ENCODE measurements at places on chromosomes 2 and 18.
A peak's percentile ranks its signal among the peaks of the same experiment; 100 is the strongest.

DNA sequence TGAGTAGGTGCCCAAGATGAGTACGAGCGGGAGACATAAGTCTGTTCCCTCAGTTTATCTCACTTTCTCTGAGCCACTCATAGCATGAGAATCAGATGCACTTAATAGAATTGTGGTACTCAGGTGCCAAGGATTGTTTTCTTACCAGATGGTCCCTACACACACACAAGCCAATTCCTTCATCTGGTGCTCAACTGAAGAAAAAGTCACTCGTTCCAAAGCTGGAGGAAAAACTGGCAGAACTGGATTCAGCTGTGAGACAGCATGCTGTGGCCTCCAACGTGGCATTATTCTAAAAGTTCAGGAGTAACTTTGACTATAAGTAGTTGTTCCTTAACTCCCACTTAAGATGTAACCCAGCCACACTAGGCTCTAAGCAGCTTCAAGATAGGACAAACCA is 33.4 kb upstream of the ABCA12 start:
- DNase-seq = no peak

DNA sequence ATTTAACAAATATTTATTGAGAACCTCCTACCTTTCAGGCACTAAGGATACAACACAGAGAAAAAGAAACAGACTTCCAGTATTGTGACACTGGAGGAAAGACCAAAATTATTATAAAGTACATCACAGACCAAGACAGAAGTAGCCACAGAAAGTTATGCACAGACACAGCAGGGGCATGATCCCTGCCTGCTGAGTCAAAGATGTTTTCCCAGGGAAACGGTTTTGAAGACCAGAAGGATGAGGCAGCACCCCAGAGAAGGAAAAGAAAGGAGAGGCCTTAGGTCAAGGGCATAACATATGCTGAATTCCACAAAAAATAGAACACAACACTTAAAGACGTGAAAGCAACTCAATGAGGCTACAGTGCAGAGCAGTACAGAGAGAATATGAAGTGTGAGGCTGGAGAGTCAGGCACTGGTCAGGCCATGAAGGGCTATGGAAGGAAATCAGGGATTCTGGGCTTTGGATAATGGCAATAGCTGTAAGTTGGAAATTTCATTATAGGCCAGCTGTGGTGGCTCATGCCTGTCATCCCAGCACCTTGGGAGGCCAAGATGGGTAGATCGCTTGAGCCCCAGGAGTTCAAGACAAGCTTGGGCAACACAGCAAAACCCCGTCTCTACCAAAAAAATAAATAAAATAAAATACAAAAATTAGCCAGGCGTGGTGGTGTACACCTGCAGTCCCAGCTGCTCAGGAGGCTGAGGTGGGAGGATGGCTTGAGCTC is 8.2 kb downstream of the ADAM17 start:
- no peak for DNase-seq

DNA sequence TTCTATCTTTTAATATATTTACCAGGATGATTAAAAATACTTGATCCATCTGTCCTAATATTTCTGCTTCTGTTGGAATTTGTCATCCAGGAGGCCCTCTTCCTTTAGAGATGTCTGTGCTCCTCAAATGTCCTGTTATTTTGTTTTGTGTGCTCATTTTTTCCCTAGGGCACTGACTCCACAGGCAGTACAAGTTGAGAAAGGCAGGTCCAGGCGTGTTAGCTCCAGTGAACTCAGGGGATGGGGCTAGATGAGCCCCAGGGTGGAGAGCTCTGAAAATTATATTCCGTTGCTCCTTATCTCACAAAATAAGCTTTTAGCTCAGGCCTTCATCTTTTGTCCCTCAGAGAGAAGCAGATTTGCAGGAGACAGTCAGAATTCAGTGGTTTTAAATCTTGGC is 105.7 kb downstream of the SLC4A3 start:
- DNase-seq = no peak

DNA sequence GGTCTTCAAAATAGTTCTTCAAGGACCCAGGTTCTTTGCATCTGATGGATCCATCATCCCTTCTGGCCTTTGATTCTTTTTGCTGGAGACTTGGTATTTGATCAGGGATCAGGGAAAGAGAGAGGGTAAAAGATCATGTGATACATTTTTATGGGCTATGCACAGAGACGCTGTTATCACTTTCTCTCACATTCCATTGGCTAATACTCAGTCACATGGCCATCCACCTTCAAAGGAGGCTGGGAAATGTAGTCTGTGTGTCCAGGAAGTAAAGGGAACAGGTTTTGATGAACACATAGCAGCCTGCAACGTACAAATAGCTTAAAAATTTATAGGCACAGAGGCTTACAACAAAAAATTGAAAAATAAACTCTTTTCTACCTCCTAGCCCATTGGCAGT is 629.6 kb upstream of the FANCL start:
- no peak for DNase-seq

DNA sequence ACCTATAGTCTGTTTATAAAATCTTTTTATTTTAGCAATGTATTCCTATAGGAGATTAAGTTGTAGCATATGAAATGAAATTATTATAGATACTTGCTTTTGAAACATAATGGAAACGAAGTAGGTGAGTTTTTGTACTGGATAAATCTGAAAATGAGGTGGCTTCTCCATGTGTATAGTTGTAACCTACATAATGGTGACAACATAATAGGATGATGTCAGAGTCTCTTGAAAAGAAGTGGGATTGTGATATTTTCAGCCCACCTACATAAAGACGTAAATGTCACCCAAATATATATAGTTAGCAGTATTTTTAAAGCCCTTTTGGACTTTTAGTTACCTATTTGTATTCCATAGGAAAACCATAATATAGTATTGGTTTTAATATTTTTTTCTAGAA is 34.8 kb downstream of the FAM171B start:
- DNase-seq = no peak

- peak; percentile 11 for DNase-seq
Measured at GRCh38 chr2:170073288-170073687, 104.7 kb upstream of the MYO3B start.

DNA sequence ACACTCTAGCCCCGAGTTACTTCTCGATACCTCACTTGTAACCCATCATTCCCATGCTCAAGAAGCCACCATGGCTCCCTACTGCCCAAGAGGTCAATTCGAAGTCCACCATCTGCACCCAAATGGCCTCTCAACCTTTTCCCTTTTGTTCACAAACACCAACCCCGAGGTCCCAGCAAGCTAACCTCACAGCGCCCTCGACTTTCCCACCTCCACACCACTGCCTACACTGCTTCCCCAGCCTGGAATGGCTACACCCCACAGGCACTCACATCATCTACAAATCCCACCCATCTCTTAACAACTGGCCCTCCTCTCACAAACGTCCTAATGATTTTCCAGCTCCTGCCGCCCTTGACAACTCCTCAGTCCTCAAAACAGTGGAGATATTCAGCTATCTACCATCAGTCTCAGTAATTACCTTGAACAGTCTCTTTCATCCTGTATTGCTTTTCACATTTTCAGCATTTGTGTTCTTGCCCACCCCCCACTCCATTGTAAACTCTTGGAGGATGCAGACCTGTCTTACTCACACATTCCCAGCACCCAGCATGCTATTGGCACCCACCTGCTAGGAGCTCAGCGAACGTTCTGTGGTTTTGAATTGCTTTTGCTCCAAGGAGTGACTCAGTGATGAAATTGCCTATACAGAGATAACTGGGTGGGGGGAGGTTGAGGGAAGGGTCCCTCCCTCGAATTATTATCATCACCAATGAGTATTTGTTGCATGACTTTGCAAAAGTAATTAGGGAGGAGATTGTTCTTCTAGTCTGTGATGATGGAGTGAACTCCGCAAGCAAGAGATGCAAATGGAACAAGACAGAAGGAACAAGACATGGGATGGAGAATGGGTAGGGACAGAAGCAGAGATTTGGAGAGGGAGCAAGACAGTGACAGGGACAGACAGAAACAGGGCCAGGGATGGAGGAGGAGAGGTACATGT is 106.8 kb downstream of the CYP26B1 start:
- DNase-seq = no peak

DNA sequence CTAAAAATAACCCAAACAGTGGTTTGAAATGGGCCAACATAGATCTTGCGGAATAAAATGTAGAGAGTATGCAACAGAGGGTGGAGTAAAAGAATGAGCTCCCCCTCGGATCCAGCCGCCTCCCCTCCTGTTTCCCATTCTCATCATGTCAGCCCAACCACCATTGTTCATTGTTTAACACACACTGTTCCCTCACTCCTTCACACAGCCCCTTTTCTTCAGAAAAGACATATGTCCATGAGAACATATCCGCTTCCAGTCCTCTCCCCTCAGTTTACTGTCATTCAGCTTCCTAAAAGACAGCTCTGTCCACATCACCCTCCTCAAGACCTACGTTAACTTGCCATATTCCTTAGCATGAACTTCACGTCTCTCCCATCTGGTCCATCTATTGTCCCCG is 62.9 kb upstream of the SERTAD2 start:
- DNase-seq = no peak

- DNase-seq = no peak
Measured at GRCh38 chr2:109707281-109708147, 86.6 kb upstream of the RGPD5 start.

- DNase-seq = no peak
Measured at GRCh38 chr2:48719480-48720177, 35.9 kb downstream of the LHCGR start.

- no peak for DNase-seq
Measured at GRCh38 chr2:40219141-40219540, 232.7 kb downstream of the SLC8A1 start.

- no peak for DNase-seq
Measured at GRCh38 chr2:239832490-239833268, 192.5 kb downstream of the NDUFA10 start.

DNA sequence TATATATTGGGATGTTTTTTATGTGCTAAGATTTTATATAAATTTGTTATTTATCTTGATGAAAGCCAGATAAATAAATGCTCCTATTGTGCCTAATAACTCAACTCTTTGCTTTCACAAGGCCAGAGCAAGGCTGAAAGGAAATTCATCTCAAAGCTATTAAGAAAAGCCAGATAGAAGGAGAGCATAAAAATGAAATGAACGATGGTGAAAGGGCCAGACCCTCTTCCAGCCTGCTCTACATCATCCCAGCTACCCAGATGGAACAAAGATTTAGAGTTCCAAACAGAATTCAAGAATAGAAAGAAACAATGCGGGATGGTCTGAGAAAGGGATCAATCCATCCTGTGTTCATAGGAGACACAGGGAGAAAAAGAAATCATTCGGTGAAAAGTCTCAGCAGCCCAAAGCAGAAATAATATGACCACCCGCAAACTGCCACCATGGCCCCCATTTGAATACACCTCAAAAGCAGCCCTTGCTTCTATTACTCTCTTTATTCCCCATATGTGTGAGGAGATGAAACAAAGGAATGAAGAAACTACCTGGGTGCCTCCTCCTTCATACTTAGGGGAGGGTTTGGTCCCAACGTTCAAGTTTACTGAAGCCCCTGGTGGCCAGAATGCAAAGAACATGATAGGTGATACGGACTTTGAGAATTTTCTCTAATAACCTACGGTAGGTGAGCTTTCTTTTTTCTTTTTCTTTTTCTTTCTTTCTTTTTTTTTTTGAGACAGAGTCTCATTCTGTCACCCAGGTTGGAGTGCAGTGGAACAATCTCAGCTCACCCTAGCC is 110.1 kb upstream of the FBXO11 start:
- no peak for DNase-seq

DNA sequence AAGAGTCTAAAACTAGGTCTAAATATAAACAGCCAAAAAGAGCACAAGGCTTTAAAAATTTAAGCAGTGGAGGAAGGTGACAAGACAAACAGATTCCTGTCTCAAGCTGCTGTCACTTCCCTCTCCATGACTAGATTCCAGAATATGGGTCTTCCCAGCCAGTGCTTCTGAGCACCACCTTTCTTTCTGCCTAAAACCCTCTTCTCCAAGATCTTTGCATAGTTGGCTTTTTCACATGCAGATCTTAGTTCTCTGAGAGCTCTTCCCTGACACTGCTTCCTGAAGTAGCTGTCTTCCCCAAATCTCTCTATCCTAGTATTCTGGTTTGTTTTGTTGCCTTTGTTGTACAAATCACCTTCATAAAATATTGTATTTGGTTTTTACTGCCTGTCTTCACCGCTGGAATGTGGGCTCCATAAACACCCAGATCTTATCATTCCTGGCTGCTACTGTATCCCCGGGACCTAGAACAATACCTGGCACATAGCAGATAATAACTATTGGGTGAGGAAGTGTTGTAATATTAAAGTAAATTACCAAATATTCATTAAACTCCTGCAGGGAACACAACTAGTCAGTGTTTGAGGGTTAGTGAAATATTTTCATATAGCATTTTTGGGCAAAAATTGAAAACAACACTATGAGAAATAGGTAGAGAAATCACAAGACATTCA is 150.2 kb downstream of the CCDC85A start:
- no peak for DNase-seq

DNA sequence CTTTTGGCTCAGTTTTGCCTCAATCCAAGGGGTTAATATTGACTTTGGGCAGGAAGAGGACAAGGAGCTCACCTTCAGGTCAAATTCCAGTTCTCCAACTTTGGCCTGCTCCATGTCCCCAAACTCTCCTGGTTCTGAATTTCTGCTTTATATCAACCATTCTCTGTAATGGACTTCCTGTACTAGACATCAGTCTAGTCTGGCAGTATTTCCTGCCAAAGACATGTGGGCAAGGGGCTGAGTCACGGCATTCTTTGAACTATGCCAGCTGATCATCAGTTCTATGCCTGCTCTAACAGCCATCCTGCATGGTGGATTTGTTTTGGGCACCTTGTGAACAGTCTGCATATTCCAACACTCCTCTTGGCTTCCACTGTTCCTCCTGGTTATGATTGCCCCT is 199.4 kb downstream of the ZEB2 start:
- DNase-seq = no peak

GRCh38 chr2:100182494-100183361 is 40.3 kb upstream of the AFF3 start:
- no peak for DNase-seq

DNA sequence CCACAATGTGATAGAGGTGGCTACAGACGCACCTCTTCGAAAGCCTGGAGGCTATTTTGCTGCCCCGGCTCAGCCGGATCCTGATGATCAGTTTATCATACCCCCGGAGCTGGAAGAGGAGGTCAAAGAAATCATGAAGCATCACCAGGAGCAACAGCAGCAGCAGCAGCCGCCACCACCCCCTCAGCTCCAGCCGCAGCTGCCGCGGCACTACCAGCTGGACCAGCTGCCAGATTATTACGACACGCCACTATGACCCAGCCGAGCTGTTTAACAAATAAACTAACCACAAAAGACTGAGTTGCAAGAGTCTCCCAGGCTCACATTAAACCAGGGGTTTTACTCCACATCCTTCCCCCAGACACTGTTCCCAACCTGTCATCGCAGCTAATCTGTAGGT is 263.8 kb downstream of the PHLPP1 start:
- DNase-seq = no peak

DNA sequence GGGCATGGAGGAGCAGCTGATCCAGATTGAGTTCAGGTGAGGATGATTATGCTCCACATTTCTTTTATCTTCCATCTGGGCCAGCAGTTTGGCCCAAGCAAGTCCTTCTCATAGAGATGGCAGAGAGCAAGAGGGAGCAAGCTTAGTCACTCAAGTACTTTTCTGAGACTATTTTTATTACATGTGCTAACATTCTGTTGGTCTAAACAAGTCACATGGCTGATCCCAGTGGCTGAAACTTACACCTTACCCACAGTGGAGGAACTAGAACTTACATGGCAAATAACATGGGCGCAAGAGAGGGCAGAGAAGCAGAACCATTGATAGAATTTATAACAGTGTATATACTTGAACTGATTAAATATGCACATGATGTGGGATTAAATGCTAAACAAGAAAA is 105.7 kb downstream of the KYNU start:
- no peak for DNase-seq

- no peak for DNase-seq
Measured at GRCh38 chr18:79010802-79011201, 31.2 kb downstream of the SALL3 start.
